Natural killer cell treated with Interleukin-12 subunit alpha and Interleukin-12 subunit beta and Interleukin-15 and Interleukin-18, amount 100 ng/mL, for 72 hours (primary cell): ENCODE measurements at places on chromosomes 11 and 22. TPM values are rescaled to one million over a fixed set of nuclear protein-coding genes. Genes with fewer than 3 reads are reported as not detected.

Gene OR10D3
- total RNA-seq: not detected

Gene HBD
- total RNA-seq: not detected

Gene PARVG
- 85.8 TPM for total RNA-seq

Gene HINFP
- 33.4 TPM for total RNA-seq

Gene SLC22A8
- total RNA-seq: not detected

Gene ARHGAP32
- total RNA-seq: 0.81 TPM

Gene PLEKHB1
- 0.45 TPM for total RNA-seq
